ENCODE measurements at places on chromosomes 16 and 17.

GRCh38 chr17:55289106-55289446 lies 24.3 kb downstream of the HLF start:
- DNase-seq = no peak

DNA sequence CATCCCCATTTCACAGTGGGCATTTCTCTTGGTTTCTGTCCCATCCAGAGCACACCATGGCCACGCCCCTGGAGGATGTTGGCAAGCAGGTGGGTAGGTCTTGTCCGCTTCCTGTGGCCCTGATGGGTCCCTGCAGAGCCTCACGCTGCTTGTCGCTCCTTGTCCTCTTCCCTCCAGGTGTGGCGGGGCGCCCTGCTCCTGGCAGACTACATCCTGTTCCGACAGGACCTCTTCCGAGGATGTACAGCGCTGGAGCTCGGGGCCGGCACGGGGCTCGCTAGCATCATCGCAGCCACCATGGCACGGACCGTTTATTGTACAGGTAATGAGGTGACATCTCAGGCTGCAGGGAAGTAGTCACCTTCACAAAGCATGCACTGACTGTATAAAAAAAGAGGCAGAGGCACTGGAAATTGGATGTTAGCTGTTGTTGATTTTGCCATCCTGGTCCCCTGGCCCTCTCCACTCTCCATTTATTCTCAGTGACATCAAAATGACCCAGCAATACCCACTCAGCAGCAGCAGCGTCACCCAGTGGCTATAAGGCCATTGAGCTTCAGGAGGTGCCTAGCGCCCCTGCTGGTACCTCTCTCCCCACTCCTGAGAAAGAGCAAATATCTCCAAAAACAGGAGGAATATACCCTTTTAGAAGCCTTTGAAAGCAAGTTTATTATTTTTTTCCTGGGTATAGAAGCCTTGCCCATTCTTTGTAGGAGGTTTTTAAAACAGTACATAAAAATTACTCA lies 13.7 kb downstream of the METTL22 start:
- no peak for DNase-seq

- DNase-seq = no peak
Measured at GRCh38 chr17:42980274-42980765, at the start of gene RUNDC1. RUNDC1 (plus strand) TSS chr17:42980565; CDS start chr17:42980577, 12 bp downstream.

DNA sequence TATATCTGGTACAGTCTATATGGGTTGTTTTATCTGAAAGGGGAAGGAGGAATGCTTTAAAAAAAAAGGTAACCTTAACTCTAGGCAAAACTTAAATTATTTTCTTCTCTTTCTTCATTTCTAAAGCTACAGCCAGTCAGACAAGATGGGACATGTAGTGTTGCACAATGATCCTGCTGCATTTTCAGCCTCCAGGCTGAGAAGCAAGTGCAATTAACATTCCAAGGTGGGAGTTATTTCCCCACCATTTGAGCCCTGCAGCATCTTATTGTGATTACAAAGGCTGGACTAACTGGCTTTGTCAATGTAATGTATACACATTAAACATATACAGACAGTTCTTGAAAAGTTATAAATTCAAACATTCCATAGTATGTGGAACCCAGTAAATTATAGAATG lies 22.6 kb upstream of the NF1 start:
- DNase-seq = no peak

Measured in HS-27A (cell line).